Fibroblast of skin of left quadriceps (primary cell): ENCODE measurements at places on chromosomes 16 and 17.

GRCh38 chr17:61645920-61646319 lies 54.9 kb upstream of the NACA2 start:
- DNase-seq, result no peak

- DNase-seq, result no peak
Observed at GRCh38 chr17:48491527-48492273, 39.1 kb downstream of the HOXB1 start.

- DNase-seq, result no peak
Observed at GRCh38 chr17:39096508-39097149, 54.8 kb downstream of the PLXDC1 start.

- DNase-seq, result no peak
Observed at GRCh38 chr17:45940293-45940692, 45.9 kb downstream of the MAPT start.

- no peak for DNase-seq
Observed at GRCh38 chr16:61295311-61295710, 740.9 kb downstream of the CDH8 start.

DNA sequence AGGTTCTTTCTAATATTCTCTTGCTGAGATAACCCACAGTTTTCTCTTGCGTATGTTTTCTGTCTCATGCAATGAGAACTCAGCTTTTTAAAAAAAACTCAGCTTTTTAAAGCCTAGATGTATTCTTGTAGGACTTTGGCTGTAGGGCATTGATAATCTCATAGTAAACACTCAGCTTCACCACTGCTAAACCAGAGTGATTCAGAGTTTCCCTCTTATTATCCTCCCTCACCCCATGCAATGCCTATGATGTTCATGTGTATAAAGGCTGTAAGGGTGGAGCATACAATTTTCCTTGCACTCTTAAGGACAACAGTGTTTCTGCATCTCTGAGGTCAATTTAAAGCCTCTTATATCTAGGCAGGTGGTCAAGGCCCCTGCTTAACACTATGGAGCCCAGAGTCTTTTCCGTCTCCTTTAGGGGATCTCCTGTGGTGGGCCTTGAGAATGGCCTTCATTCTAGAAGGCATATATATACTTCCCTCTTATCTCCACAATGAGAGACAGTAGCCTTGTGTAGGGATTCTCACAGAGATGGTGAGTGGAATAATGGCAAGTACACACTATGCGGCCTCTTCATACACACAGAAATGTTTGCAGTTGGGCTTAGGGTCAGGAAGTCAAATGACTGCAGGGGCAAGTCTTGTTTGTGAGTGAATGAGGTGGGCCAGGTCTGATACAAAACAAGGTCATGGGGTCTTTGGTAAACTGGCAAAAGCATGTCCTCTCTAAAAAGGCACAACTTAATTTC lies 279.6 kb downstream of the HS3ST3A1 start:
- DNase-seq, result no peak

- DNase-seq, result no peak
Observed at GRCh38 chr17:35046245-35046644, 17.3 kb downstream of the RFFL start.

DNA sequence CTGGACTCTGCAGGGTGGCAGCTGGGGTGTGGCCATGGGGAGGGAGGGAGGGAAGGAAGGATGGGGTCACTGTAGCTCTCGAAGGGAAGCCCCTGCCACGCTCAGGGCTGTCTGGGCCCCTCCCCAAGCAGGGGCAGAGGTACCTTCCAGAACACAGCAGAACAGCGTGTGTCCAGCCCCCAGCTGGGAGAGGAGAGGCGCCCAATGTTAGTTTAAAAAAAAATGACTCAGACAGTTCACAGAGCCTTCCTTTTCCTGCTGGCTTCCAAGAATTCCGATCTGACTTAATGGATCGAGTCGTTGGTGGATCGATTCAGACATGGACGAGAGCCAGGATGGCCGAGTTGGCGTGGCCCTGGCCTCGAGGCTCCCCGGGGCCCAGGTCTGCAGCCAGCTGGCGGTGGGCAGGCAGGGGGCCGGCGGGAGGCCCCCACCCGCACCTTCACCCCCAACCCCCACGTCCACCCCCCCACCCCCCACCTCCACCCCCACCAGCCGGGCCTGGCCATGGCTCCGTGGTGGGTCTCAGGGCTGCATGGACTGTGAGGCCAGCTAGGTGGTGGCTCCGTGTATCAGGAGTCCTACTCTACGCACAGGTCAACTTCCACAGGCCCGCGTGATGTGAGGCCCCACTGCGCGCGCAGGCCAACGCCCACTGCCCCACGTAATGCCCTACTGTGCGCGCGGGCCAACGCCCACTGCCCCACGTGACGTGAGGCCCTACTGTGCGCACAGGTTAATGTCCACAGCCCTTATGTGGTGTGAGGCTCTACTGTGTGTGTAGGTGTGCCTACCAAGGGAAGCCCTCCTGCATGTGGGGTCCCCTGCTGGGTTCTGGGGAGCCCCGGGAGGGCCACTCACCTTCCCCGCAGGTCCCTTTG lies 21.8 kb downstream of the CACNA1H start:
- DNase-seq, result no peak

GRCh38 chr17:68585643-68586042 lies 15.5 kb downstream of the FAM20A start:
- no peak for DNase-seq

GRCh38 chr17:78924481-78925151 lies 571 bp downstream of the TIMP2 start:
- DNase-seq, result no peak

- no peak for DNase-seq
Observed at GRCh38 chr17:34445101-34445500, 82.1 kb upstream of the CCL1 start.

- no peak for DNase-seq
Observed at GRCh38 chr17:71173991-71174390, 946.8 kb upstream of the SOX9 start.

DNA sequence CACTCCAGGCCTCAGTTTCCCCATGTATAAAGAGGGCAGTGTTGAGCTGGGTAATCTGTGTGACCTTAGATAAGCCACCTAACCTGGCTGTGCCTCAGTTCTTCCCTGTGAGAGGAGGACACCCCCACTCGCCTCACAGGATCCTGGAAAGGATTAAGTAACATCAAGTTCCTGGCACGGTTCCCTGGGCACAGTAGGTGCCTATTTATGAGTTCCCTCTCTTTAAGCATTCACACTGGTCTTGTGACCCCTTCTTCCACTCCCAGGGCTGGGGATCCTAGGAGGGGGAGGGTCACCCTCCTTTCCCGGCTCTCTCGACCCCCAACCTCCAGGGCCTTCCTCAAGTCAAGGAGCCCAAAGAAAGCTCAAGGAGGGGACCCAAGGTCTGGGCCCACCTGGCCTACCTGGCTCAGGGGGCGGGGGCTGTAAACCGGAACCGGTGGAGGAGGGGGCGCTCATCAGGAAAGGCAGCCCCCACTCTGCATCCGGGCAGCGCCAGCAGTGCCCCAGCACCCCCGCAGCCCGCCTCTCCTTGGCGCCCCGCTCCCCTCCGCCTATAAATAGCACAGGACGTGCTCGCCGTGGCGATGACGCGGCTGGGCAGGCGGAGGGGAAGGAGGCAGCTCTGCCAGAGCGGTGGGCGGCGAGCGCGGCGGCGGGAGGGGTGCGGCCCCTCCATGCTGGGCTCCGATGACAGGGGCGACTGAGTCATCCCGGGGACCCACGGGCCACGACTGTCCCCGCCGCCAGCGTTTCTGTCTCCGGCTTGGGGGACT lies 9.4 kb downstream of the RPL19 start:
- no peak for DNase-seq

- no peak for DNase-seq
Observed at GRCh38 chr17:77072670-77073069, 68.1 kb upstream of the SEC14L1 start.

- no peak for DNase-seq
Observed at GRCh38 chr17:16942141-16943031, 29.5 kb downstream of the TNFRSF13B start.

DNA sequence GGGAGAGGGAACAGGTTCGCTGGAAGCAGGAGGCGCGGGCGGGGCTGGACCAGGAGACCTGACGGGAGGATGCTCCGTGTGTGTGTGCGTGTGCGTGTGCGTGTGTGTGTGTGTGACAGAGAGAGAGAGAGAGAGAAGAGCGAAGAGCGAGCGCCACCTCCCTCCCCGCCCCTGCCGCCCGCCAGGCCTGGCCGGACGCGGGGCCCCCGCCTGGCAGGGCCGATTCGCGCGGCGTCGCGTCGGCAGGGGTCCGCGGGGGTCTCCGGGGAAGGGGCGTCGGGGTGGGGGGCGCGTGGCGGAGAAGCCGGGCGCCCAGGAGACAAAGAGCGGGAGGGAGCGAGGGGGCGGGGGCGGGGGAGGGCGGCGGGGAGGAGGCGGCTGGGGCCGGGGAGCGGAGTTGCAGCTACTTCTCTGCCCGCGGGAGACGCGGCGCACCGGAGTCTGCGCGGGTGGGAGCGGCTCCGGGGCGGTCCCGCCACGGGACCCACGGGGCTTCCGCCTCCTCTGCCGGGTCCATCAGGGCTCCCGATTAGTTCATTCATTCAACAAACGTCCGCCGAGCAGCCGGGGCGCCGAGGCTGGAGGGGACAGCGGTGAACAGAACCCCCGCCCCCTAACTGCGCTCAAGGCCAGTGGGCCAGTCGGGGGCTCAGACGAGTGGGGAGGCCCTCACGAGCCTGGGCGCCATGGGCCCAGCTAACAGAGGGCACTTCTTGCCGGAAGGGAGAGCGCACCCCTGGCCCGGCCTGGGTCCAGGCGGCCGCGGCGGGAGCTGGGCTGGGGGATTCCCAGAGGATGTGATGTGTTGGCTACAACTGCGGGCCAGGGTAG lies at the start of gene SAMD14:
SAMD14 (minus strand) TSS at position 433 of the 831 bp plus-strand sequence. CDS start 5,201 bp downstream, outside the sequence.
- no peak for DNase-seq
